ENCODE measurements at places on chromosomes 4 and X.
A peak's percentile ranks its signal among the peaks of the same experiment; 100 is the strongest.

- peak; percentile 83 for DNase-seq
These were observed 12.1 kb upstream of the ETNPPL start for GRCh38 chr4:108774809-108775530.

DNA sequence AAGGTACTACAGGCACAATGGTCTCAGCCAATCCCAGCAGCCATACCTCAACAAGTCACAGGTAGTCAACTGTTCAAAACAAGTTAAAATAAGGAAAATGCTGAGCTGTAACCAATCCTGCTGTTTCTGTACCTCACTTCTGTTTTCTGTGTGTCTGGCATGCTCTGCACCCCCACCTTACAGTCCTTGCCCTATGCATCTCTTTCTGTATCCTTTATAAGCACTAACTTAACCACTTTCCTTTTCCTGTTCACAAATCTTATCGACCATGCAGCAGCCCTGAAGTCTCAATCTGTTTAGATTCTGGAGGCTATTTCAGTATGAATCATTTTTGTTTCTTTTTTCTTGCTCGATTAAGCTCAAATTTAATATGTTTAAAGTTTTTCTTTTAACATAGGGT lies 12.5 kb upstream of the FAM13A start:
- no peak for DNase-seq

- DNase-seq: no peak
These were observed 639.7 kb downstream of the TRIML1 start for GRCh38 chr4:188778905-188779304.

DNA sequence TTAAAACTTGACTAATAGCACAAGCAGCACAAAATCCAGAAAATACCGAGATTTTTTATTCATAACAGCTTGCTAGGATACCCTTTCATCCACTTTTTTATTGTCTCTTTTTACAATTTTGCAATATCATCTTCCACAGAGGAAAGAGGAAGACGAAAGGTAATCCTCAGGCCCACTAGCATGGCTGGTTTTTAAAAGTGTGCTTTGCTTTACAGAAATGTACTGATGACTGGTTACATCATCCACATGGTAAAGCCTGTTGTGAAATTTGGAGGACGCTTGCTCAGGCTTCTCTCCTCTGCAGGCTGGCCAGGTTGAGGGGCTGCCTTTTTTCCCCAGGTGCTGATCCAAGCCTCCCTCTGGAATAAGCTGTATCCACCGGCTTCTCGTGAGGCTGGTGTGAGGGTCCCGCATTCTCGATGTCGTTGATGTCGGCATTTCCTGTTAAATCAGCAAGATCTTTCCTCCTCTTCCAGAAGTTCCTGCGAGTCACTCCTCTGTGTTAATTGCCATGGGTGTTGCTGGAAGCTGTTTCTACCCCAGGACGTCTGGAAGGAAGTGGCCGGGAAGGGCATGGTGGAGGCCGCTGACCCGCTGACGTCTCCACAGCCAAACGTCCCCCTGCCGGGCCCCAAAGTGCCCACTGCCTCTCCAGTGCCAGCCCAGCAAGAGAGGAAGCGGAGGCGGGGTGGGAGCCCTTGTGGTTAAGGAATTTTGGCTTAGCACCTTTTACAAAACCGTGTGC lies 5.8 kb upstream of the DGKQ start:
- DNase-seq: no peak

GRCh38 chr4:5471206-5471605 lies 237.2 kb downstream of the EVC2 start:
- DNase-seq: no peak

- no peak for DNase-seq
These were observed 189.5 kb downstream of the GASK1B start for GRCh38 chr4:157983300-157983699.

DNA sequence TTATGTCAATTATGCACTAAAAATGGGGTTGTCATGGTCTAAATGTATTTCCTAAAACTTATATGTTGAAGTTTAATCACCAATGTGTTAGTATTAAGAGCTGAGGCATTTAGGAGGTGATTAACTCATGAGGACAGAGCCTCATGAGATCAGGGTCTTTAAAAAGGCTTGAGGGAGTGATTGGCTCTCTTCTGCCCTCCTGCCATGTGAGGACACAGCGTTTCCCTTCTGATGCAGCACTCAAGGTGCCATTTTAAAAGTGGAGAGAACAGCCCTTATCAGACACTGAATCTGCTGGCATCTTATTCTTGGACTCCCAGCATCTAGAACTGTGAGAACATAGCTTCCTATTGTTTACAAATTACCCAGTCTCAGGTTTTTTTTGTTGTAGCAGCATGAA lies 581.7 kb downstream of the KCNIP4 start:
- DNase-seq: no peak

GRCh38 chr4:35175487-35175886 lies 1068.8 kb downstream of the ARAP2 start:
- DNase-seq: no peak

DNA sequence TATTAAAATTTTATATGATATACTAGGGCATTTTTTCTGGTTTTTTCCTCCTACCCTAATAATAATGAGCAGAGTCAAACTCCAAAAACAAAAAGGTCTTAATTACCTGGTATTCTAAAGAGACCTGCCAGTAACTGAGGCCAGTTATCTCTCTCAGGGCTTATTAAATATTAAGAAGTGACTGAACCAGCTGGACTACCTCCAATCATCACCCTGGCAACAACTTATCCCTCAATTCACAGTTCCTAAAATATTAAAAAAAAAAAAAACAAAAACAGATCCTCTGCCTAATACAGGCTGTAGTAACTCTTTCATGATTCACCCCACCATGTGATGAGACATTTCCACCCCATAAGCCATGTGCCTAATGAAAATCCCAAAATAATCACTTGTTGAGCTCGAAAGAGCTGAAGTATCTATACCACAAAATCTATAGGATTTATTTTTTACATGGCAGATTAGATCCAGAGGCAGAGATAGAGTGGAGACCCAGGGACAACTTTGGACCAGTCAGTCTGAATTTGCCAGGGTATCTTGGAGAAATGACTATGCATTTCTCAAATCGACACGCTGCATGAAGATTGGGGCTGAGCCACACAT lies 698.0 kb downstream of the FAT4 start:
- no peak for DNase-seq

DNA sequence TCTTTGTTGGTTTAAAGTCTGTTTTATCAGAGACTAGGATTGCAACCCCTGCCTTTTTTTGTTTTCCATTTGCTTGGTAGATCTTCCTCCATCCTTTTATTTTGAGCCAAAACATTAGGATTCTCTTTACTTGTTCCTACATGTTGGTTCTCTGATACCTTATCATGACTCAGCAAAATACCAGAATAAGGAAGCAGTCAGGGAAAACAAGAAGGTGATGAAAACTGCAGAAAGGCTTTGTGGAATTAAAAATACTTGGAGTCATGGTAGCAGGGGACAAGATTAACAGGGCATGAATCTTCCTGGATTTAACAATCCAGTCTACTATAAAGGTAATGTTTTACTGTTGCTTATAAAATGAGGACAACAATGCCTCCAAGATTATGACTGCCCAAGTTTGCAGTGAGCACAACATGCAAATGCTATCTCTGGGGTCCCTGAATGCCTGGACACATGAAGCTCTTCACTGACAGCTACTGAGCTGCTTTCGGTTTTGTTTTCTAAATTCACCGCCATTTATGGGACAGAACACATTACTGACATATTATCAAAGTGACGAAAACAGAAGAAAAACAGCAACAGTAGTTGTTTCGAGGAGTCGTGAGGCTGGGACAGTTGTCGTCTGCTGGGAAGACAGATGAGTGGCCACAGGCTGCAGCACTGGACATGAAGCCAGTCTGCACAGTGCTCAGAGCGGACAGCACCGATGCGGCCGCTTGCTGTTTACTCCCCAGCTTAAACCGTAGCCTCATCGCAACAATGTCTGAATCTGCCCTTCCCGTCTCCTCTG lies 174.5 kb upstream of the DKK2 start:
- DNase-seq: peak; percentile 25

DNA sequence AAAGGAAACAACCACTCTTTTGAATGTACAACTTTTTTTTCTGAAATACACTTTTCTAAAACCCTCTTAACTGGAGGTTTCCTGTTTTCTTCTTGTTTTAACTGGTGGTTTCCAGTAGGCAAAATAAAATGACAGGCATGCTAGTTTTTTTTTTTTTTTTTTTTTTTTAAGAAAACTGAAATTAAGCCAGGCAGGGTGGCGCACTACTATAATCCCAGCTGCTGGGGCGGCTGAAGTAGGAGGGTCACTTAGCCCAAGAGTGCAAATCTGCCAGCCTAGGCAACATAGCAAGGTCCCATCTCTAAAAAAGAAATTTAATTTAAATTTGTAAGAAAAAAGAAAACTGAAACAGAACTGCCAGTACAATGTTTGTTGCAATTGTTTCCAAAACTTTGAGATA lies 44.0 kb downstream of the TMEM144 start:
- no peak for DNase-seq

DNA sequence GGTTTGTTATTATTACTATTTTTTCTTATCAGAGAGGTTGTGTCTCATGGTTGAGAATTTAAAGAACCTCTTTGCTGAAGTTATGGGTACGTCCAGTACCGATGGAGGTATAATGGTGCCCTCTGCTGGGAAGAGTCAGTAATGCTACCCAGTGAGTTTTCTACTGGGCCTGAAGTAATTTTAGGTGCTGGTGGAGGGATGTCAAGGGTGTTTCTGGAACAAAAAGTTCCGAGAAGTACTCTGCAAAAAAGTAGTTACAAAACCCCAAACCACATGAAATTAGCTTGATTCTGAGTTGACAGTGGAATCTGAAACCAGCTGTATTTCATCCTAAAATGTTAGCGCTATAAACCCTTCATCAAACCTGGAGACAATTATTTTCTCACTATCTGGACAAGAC lies 102.5 kb upstream of the MID1 start:
- no peak for DNase-seq

DNA sequence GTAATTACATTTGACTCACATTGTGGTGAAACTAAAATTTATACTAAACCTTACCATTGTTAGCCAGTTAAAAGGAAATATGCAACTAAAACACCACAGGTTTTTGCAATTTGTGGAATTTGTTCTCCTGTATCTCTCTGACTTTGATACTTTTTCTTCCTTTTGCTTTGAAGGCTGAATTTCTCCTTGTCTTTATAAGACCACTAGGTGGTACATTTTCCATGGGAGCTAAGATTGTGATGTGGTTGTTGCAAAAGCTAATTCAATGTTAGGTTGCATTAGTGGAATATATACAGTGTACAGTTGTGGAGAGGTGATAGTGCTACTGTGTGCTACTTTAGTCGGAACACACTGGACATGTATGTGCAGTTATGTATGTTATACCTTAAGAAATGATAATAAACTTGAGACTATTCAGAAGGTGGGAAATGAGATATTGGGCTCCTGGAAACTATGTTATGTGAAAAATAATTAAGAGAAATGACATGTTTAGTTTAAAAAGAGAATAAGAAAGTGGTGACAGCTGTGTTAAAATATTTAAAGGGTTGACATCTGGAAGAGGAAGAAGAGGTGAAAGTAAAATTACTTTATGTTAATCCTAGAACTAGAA lies 70.3 kb downstream of the ARL9 start:
- no peak for DNase-seq

GRCh38 chrX:11784543-11784942 lies 26.5 kb downstream of the MSL3 start:
- DNase-seq: no peak

DNA sequence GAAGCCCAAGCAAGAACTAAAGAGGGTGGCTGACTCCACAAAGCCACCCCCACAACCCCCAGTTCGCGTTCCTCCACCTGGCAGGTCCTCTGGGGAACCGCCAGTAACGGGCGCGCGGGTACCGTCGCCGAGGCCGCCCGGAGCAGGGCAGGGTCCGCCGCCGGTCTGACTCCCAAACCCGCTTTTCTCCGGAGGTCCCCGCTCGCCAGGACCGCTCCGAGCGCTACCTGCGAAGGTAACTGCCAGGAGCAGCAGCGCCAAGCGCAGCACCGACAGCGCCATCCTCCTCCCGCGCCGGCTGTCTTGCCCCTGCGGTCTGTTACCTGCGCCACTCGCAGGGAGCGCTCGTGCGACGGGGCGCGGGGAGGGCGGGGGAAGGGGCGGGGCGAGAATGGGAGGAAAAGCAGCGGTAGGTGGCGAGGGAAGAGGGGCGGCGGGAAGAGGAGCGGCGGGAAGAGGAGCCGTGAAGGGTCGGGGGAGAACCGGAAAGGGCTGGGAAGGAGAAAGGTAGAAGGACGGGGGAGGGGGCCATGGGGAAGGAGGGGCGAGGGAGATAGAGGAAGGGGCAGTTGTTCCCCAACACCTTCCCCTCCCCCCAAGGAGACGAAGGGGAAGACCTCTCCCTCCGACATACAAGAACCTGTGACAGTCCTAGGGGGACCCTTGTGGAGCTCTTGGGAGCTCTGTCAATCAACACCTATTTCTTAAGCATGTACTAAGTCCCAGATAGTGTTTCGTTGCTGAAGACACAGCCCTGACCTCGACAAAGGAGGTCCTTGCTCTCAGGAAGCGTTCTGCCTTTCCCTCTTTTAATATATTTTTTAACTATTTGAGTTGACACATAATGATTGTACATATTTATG lies at the start of gene SPINK2:
SPINK2 (minus strand) TSS at position 321 of the 863 bp plus-strand sequence; CDS start at position 282, 39 bp downstream.
- peak; percentile 47 for DNase-seq

GRCh38 chr4:56662782-56663468 lies 18.2 kb downstream of the HOPX start:
- DNase-seq: no peak

DNA sequence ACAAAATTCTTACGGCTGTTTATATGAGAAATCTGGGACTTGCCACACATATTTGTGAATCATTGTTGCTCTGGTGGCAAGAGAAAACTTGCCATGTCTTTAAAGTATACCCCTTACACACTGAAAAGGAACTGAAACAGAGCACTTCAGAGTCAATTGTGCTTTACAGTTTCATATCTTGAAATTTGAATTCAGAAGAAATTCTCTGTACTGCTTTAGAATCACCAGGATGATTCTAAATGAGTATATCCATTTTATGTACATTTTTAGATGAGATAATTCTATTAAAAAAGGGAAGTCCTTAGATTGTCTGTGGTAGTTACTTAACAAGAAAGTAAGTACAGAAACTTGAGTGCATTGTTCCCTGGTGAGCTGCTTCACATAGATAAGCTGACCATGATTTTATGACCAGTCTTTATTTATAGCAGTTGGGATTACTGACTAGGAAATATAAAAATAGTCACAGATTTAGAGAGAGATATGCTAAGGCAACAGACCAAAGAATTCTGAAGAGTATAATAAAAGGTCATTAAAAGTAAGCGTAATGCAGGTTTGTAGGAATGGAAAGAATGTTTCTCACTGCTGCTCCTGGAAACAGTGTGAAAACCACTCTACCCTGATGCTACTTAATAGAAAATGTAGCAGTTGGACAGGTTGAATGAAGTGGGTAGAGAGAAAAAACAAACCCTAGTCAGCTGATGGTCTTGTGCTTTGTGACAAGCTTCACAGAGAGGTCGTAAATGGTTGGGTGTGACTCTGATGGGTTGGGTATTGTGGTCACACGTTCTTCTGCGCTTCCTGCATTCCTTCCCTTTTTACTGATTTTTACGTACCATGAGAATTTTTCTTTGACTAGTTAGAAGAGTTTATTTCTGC lies 41.0 kb downstream of the FNIP2 start:
- DNase-seq: no peak

DNA sequence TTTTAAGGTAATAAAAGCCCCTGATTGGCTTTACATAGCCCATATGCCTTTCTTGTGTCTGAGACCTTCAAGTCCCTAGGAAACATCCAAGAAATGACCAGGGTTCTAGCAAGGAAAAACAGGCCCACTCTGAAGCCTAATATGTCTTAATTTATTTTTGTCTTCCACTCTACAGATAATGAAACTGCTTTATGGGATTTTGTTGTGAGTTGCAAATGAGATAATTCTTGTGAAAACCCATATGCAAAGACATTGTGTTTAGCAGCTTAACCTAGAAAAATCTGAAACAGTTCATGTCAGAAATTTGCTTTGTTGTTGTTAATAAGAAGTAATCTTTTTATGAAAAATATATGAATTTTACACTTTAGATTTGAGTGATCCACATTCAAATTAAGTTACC lies 190.7 kb upstream of the BMP3 start:
- no peak for DNase-seq

Measured in left ventricle myocardium superior (tissue), 1 donor.